PC-3 (cell line): ENCODE measurements at places on chromosomes 16 and 17. TPM values are rescaled to one million over a fixed set of nuclear protein-coding genes. Genes with fewer than 3 reads are reported as not detected.
A peak's percentile ranks its signal among the peaks of the same experiment; 100 is the strongest.

DNA sequence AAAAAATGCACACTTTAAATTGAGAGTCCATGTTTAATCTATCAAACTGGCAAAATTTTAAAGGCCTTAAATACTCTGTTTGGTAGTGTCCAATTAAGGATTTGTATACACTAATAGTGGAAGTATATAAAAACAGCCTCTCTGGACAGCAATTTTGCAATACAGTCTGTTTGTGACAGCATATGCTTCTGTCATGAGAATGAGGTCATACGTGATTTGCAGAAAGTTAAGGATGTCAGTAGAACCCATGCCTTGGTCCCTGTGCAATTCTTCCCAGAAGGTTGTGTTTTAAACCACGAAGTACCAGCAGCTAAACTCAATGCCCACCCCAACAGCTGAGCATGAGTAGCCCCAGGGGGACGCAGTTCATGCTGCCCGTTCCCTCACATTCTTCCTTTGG is 78.4 kb downstream of the AIPL1 start:
- H3K27ac ChIP-seq, result no peak overlapping the region
- DNase-seq, result no peak
- no peaks in the 10 kb centered on the region for H3K36me3 ChIP-seq

- no peaks in the 10 kb centered on the region for H3K36me3 ChIP-seq
- no peaks in the 10 kb centered on the region for H3K4me1 ChIP-seq
- no peak overlapping the region for H3K4me3 ChIP-seq
- no peaks in the 10 kb centered on the region for H3K27me3 ChIP-seq
- no peak overlapping the region for H3K27ac ChIP-seq
Measured at GRCh38 chr17:9451934-9452333, 123.7 kb downstream of the STX8 start.

- no peaks in the 10 kb centered on the region for H3K27me3 ChIP-seq
- H3K4me1 ChIP-seq, result peaks cover 39% of the 10 kb centered on the region
- H3K4me3 ChIP-seq, result no peak overlapping the region
- peak; percentile 77 for DNase-seq
- peak overlapping the region; percentile 57 for H3K27ac ChIP-seq
- H3K36me3 ChIP-seq, result no peaks in the 10 kb centered on the region
Measured at GRCh38 chr17:38554430-38555350, 51.1 kb downstream of the SRCIN1 start.

DNA sequence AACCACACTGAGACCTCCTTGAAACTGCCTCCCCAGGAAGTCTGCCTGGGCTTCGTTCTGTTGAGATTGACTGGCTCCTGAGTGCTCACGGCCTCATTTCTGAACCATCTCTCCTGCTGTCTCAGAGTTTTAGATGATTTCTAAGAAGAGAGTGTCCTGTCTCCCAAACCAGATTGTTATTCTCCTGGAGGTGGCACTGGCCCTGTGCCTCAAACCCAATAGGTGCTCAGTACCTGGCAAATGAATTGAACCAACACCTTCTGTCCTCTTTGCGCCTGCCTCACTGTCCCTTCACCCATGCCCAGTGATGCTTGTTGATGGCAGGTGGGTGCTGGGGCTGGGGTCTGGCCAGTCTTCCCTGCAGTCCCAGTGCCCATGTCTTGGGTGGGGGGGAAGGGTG is 36.3 kb upstream of the C1QL1 start:
- no peaks in the 10 kb centered on the region for H3K27me3 ChIP-seq
- H3K27ac ChIP-seq, result no peak overlapping the region
- no peak overlapping the region for H3K4me3 ChIP-seq

DNA sequence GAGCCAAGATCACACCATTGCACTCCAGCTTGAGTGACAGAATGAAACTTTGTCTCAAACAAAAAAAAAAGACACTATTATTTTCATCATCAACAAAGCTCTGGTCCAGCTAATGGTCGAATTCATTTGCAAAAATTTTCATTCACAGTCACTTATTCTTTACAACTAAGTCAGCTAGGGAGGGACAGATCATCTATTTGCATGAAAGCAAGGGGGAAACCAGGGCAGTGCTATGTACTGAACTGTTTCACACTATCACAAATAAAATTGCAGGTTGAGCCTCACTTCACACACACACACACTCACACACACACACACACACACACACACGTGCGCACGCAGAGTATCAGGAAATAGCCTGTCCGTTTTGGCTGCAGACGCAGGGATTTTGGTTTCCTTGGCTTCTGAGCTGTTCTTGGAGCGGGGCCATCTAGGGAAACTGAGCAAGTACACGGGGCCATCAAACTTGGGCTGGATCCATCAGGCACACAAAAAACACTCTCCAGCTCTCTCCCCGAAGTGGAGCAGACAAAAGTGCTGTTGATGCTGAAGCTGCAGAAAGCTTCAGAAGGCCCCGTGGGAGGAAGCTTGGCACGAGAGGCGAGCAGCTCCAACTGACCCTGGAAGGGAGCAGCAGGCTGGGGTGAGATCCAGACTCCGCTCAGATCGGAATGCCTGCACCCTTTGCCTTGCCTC is 44.3 kb upstream of the HELZ start:
- H3K27ac ChIP-seq, result no peak overlapping the region
- DNase-seq, result no peak
- no peaks in the 10 kb centered on the region for H3K36me3 ChIP-seq
- H3K27me3 ChIP-seq, result no peaks in the 10 kb centered on the region
- H3K4me1 ChIP-seq, result no peaks in the 10 kb centered on the region
- no peak overlapping the region for H3K4me3 ChIP-seq

GRCh38 chr17:64920419-64921172 is 1.3 kb upstream of the LRRC37A3 start:
- no peaks in the 10 kb centered on the region for H3K36me3 ChIP-seq
- DNase-seq, result no peak
- H3K27me3 ChIP-seq, result no peaks in the 10 kb centered on the region
- H3K4me3 ChIP-seq, result no peak overlapping the region; the same call in 1 of the 2 replicates
- H3K4me1 ChIP-seq, result peaks cover 5% of the 10 kb centered on the region
- H3K27ac ChIP-seq, result no peak overlapping the region

- DNase-seq, result no peak
- 0 out of 2 replicates have a peak, but pooled peaks cover 3% of the 10 kb centered on the region for H3K36me3 ChIP-seq
- H3K4me1 ChIP-seq, result no peaks in the 10 kb centered on the region
- H3K27ac ChIP-seq, result no peak overlapping the region
- no peak overlapping the region for H3K4me3 ChIP-seq
Measured at GRCh38 chr17:81010935-81011334, 19.3 kb downstream of the CHMP6 start.

GRCh38 chr16:84940670-84941551 is 70.4 kb downstream of the ZDHHC7 start:
- no peaks in the 10 kb centered on the region for H3K36me3 ChIP-seq
- no peak for DNase-seq
- H3K4me3 ChIP-seq, result no peak overlapping the region
- H3K4me1 ChIP-seq, result no peaks in the 10 kb centered on the region

GRCh38 chr17:55394357-55395021 is 27.1 kb downstream of the MMD start:
- H3K27me3 ChIP-seq, result no peaks in the 10 kb centered on the region
- H3K36me3 ChIP-seq, result peaks cover 5% of the 10 kb centered on the region
- no peak for DNase-seq
- no peak overlapping the region for H3K4me3 ChIP-seq
- H3K27ac ChIP-seq, result no peak overlapping the region

- no peak for DNase-seq
- H3K27ac ChIP-seq, result no peak overlapping the region
- no peak overlapping the region for H3K4me3 ChIP-seq
- no peaks in the 10 kb centered on the region for H3K4me1 ChIP-seq
- H3K27me3 ChIP-seq, result no peaks in the 10 kb centered on the region
Measured at GRCh38 chr16:87675111-87675719, 72.9 kb downstream of the JPH3 start.

DNA sequence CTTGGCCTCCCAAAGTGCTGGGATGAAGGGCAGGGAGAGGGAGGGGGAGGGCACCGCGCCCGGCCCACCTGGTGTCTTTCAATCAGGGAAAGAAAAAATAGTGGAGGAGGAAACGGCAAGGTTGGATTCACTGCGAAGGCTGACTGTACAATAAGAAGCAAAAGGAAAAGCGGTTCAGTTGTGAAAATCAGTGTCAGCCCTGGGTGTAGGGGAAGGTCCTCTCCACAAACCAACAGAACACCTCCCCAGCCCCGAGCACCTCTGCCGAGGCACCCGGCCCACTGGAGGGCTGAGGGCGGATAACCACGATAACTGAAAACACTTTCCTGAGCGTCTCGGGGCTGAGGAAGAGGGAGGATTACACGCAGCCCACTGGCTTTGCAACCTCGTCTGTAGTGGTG is 1.4 kb upstream of the SPG7 start:
- peaks cover 10% of the 10 kb centered on the region for H3K36me3 ChIP-seq
- H3K27me3 ChIP-seq, result no peaks in the 10 kb centered on the region
- H3K27ac ChIP-seq, result peak overlapping the region; percentile 89

- H3K4me1 ChIP-seq, result no peaks in the 10 kb centered on the region
- no peak overlapping the region for H3K4me3 ChIP-seq
- no peaks in the 10 kb centered on the region for H3K36me3 ChIP-seq
- no peaks in the 10 kb centered on the region for H3K27me3 ChIP-seq
- peak; percentile 15 for DNase-seq
- H3K27ac ChIP-seq, result no peak overlapping the region
Measured at GRCh38 chr17:67573987-67574657, 143.6 kb upstream of the NOL11 start.

The CEP112 gene
- 3.3 and 6.5 TPM in 2 replicates for total RNA-seq

The HOXB5 gene
- 0.40 and 0.95 TPM in 2 replicates for total RNA-seq

The PPP1R27 gene
- not detected in 2 replicates for total RNA-seq

The TSPOAP1 gene
- total RNA-seq, result 4.3 and 8.3 TPM in 2 replicates
